Suprapubic skin (tissue), 4 donors: ENCODE measurements at places on chromosomes 7 and 10. TPM values are rescaled to one million over a fixed set of nuclear protein-coding genes. Genes with fewer than 3 reads are reported as not detected.

- H3K27me3 ChIP-seq, result no peaks in the 10 kb centered on the region
- no peaks in the 10 kb centered on the region for H3K4me1 ChIP-seq
These were observed 1042.1 kb downstream of the TYW1 start for GRCh38 chr7:68038621-68039314.

- no peaks in the 10 kb centered on the region for H3K27me3 ChIP-seq
- DNase-seq, result no peak
- no peak overlapping the region for H3K4me3 ChIP-seq
- no peak overlapping the region for H3K27ac ChIP-seq
These were observed 127.7 kb downstream of the SRI start for GRCh38 chr7:88091988-88092675.

DNA sequence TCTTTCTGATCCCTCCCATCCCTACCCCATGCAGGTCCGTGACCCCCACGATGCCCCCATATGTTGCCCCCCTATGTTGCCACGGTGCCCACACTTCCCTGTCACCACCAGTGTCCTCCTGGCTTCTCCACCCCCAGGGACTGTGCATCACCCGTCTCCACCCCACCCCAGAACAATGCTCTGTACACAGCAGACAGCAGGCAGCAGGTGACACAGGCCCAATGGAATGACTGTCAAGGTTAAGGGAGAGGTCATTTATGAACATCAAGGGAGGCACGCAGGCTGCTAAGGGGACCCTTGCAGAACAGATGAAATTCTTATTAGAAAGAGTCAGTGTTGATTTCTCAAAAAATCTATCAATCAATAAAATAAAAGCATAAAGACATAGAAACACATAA lies 71.5 kb downstream of the PARP12 start:
- H3K4me3 ChIP-seq, result no peak overlapping the region
- no peaks in the 10 kb centered on the region for H3K4me1 ChIP-seq
- no peaks in the 10 kb centered on the region for H3K36me3 ChIP-seq
- no peaks in the 10 kb centered on the region for H3K27me3 ChIP-seq

The NOC3L gene
- 25.3 TPM for total RNA-seq

The TMEM196 gene
- not detected for total RNA-seq

The PODXL gene
- total RNA-seq, result 27.9 TPM
